HCT116 (cell line): ENCODE measurements at places on chromosomes 7 and 10.

GRCh38 chr7:93747019-93747418 lies 143.5 kb downstream of the TFPI2 start:
- no peak for DNase-seq

DNA sequence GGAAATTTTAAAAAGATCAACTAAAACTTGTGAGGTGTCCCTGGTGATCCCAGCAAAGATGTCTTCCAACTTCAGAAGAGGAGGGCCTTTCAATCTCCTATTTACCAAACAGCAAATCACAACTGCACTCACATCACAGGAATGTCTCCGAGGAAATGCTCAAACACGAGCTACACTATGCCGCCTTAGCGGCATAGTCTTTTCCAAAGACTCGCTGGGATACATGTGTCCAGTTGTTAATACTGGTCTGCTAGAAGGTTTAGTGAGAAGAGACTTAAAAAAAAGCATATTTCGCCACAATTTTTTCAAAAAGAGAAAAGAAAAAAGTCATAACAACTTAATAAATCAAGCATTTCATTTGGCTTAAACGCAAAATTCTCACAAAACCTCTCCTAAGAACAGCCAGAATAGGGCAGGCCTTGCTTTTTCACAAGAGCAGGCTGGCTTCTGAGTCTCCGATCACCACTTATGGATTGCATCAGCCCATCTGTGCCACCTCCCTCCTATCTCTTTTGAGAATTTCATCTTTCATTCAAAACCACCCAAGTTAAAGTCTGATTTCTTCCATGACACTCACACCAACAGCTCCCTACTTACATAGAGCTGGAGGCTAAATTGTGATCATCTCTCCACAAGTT lies 66.1 kb downstream of the GNA12 start:
- DNase-seq: no peak

- no peak for DNase-seq
Measured at GRCh38 chr10:2222631-2223030, 485.3 kb upstream of the ADARB2 start.

DNA sequence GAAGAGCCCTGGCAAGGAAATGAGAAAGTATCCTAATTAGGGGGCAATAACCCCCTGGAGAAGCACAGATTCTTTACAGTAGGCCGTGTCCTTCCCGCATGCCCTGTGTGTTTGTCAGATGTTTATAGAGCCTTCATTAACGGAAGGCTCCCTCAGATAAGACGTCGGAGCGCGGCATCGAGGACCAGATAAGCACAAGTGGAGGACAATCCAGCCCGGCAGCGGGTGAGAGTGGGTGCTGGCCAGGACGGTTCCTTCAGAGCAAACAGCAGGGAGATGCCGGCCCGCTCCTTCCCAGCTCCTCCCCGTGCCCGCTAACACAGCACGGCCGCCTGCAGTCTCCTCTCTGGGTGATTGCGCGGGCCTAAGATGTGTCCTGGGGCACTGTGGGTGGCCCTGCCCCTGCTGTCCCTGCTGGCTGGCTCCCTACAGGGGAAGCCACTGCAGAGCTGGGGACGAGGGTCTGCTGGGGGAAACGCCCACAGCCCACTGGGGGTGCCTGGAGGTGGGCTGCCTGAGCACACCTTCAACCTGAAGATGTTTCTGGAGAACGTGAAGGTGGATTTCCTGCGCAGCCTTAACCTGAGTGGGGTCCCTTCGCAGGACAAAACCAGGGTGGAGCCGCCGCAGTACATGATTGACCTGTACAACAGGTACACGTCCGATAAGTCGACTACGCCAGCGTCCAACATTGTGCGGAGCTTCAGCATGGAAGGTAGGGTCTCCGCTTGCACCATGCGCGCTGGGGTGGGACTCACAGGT lies at the start of gene GDF2:
Gene GDF2, plus strand, starts transcription at position 155 of the 762 bp plus-strand sequence. Its CDS starts 215 bp downstream, at position 370.
- DNase-seq: no peak

DNA sequence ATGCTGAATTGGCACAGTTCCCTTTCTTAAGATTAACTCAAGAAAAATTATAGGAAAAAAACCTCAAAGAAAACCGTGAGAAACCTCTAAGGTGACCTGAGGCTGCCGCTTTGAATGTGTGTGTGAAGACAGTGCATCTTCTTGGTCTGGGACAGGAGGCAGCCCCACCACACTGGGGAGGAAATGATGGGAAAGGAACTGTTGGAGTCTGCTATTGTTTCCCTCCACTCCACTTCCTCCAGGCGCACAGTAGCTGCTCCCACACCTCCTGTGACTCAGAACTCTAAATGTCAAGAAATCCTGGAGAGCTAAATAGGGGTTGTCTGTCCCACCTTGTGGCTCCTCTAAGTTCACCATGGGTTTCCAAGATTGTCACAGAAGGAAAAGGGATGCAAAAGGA lies 179.4 kb downstream of the PDE1C start:
- no peak for DNase-seq

DNA sequence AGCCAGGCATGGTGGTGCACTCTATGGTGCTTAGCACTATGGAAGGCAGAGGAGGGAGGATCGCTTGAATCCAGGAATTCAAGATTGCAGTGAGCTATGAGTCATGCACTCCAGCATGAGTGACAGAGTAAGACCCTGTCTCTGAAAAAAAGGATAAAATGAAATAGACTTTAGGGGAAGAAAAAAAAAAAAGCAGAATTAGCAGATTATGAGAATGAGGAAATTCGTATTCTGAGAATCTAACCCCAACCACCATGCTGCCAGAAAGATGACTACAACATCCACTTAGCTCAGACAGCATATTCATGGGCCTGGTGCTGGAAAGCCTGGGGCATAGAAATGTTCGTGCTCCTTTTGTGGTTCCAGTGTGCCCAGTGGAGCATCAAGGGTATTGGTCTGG lies 63.3 kb downstream of the TMEM26 start:
- no peak for DNase-seq

GRCh38 chr7:100351657-100352058 lies 6.3 kb upstream of the PILRB start:
- no peak for DNase-seq

DNA sequence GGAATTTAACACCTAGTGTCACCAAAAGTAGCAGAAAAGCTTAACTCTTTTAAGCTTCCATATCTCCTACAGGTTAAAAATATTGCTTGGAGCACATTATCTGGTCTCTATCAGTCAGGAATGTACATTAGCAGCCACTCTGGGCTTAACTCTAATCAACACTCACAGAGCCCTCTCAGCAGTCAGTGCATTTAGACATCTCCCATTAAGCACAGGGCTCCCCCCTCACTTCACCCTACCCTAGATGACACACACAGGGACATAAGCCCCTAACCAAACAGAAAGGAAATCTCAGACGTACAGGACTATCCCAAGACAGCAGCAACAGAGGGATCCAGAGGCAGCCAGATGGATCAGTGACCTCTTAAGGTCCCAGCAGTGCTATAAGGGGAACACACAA lies 26.4 kb downstream of the FBXW4 start:
- no peak for DNase-seq

- DNase-seq: no peak
Measured at GRCh38 chr10:114195079-114195478, 15.9 kb downstream of the TDRD1 start.

DNA sequence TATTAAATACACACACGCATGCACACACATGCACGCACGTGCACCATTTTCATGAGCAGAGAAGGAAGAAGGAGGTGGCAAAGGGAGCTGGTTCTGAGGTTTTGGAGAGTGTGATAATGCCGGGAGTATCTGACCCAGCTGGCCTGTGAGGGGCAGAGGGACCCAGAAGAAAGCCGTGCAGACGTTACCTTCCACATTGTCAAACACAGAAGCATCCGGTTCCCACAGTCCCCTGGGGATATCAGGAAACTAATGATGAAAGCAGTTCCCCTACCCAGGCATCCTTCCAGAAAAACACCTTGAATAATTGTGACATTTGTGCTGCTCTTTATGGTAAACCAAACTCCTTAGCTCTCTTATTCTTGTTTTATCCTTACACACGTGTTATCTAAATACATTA lies 85.7 kb upstream of the FAM180A start:
- no peak for DNase-seq

DNA sequence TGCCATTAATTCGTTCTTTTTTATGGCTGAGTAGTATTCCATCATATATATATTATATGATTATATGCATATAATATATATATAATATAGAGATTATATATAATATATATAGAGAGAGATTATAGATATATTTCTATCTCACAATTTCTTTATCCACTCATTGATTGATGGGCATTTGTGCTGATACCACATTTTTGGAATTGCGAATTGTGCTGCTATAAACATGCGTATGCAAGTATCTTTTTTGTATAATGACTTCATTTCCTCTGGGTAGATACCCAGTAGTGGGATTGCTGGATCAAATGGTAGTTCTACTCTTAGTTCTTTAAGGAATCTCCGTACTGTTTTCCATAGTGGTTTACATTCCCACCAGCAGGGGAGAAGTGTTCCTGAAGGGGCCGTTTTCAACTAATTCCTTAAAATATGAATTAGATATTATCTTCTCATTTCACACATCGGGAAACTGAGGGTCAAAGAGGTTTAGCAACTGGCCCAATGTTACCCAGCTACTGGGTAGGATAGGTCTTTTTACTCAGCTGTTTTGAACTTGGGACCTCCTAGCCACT lies 16.5 kb downstream of the NFE2L3 start:
- no peak for DNase-seq

DNA sequence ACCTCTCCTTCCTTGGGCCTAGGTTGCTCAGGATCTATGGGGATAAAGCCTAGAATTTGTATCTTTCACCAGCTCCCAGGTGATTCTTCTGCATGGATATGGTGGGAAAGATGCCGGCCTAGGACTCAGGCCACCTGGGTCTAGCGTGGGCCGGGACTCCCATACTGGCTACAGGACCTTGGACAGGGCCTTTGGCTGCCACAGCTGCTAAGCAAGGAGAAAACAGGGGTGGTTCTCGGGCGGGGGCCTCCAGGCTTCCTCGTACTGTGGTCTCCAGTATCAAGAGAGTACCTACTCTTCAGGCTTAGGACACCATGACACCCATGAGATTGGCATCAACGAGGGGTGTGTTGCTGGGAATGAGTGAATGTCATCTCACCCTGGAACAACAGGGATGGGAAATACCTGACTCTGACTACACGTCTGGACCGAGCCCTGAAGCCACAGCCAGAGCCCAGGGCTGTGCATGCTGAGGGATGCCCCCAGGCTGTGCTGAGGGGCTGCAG lies 120.3 kb upstream of the ADAM12 start:
- DNase-seq: no peak

DNA sequence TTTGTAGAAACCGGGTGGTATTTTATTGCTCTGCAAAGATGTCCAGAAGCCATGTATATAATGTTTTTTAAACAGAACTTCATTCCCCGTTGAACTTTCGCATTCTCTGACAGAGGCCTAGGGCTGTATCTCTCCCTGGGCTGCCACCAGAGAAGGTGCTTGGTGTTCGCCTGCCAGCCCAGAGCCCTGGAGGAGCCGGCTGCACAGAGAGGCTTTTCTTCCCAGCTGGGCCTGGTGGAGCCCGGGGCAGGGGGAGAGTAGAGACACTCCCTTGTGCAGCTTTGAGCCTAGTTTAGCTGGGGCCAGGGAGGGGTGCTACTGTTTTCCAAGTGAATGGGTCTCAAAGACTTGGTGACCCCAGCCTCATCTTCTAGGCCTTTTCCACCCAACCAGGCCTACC lies 13.6 kb upstream of the TRIM8 start:
- no peak for DNase-seq

- no peak for DNase-seq
Measured at GRCh38 chr7:78055599-78055998, 257.0 kb downstream of the PHTF2 start.

DNA sequence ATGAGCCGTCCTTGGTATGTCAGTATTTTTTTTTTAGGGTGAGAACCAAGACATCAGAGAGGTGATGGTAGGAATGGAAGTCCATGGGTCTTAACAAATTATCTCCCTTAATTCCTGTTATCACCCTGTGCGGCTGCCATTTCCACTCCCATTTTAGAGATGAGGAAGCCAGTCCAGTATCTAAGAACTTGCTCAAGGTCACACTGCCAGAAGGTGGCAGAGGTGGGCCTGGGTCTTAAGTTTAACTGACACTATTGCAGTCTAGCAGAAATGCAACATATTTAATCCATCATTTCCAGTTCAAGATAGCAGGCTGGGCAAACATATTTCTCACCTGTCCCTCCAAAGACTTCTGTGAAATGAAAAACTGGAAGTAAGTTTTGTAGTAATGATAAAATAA lies 108.3 kb downstream of the GLI3 start:
- DNase-seq: no peak

DNA sequence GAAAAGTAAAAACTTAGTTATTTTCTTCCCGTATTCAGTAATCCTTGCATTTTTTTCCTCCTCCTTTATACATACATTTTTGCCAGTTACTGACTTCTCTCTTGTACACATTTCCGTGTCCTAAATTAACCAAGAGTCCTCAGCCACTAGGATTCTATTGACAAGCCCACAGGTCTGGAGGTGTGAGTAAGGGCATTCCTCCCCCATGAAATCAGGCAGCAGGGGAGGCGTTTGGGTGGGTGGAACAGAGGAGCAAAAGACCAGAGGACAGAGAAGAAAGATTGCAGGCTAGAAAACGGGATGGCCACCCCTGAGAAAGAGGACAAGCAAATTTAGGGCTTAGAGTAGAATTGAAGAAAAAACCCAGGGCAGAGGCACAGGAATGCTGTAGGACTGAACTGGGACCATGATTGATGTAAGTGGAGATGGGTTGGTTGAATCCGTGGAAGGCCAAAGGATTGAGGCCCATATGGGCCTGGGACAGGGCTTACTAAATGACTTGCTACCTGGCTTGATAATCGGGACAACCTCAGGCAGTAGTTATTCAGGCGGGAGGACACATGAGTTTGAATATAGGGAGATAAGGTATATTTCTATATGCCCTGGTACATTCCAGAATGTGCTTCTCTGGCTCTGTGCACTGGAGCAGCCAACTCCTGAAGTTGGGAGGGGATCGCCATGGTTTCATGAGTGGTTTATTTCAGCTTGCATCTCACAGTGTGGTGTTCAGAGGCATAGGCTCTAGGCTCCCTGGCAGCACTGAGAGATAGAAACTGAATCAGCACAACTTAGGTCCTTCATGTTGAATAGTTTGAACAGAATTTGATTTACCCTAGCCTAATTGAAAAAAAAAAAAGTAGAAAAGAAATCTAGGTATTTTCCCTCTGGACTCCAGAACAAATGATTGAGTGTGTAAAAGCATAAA lies 28.0 kb downstream of the IKZF1 start:
- DNase-seq: no peak

DNA sequence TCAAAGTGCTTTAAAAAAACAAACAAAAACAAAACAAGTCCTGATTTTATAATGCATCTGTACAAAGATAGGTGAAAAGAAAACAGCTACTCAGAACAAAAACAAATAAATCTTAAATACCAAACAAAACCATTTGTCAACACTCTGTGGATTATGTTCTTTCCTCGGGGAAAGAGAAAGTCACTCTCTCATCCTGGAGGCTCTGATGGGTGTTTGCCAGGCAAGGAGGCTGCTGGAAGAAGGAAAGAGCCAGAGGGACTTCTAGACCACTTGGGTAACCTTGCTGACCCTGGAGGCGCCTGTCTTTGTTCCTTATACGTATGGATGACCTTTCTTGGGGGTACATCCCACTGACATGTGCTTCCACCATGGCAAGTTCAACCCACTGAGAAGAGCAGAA lies 92.8 kb downstream of the ZRANB1 start:
- DNase-seq: no peak
